GM13977 (cell line): ENCODE measurements at places on chromosomes 1 and 21.

GRCh38 chr1:202805886-202806844 lies 2.1 kb downstream of the KDM5B start:
- peak; percentile 46 for DNase-seq

- DNase-seq = no peak
Observed at GRCh38 chr1:150909585-150910180, 16.5 kb upstream of the SETDB1 start.

DNA sequence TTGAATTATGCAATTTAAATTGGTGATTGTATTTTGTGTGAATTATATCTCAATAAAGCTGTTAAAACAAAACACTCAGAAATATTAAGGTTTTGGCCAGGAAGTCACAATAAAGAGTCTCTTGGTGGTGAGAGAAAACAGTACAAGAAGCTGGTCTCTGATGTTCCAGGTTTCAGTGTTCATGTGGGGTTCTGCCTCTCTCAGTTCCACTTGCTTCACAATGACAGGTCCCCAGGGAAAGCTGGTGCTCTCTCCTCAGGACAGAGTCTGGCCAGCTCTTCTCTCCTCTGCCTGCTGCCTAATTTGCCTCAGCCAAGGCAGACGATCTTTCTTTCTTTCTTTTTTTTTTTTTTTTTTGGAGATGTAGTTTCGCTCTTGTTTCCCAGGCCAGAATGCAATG lies 342.9 kb upstream of the PLXNA2 start:
- peak; percentile 6 for DNase-seq

DNA sequence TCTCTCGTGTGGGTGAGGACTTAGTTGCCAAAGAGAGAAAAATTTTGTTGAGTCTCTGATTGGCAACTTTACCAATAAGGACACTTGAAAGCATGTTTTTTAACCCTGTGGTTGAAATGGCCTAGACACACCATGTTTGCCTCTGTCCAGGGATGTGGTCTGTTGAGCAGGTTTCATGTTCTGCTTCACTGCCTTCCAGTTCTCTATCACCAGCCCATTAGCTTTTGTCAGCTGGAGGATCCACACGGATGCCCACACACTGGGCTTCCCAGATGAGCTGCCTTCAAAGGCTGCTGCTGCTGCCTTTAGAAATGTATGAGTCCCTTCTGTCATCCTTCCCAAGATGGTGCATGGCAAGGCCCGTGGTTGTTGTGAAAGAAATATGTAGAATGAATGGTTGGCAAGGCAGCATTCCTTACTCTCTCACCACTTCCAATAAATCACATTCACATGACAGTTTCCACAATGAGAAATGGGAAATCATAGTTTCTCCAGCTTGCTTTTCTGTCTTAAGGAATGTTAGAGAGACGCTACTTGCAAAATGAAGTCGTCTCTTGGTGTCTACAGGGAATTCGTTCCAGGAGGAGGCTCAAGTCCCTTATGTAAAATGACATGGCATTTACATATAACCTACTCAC lies 108.2 kb upstream of the SLC35F3 start:
- no peak for DNase-seq

GRCh38 chr21:25485914-25486313 lies 121.4 kb downstream of the MRPL39 start:
- DNase-seq = no peak

GRCh38 chr1:7257225-7257624 lies 472.0 kb downstream of the CAMTA1 start:
- DNase-seq = no peak

- DNase-seq = no peak
Observed at GRCh38 chr1:154988058-154988954, 5.1 kb upstream of the LENEP start.

- no peak for DNase-seq
Observed at GRCh38 chr1:22371408-22371807, 80.2 kb upstream of the ZBTB40 start.

DNA sequence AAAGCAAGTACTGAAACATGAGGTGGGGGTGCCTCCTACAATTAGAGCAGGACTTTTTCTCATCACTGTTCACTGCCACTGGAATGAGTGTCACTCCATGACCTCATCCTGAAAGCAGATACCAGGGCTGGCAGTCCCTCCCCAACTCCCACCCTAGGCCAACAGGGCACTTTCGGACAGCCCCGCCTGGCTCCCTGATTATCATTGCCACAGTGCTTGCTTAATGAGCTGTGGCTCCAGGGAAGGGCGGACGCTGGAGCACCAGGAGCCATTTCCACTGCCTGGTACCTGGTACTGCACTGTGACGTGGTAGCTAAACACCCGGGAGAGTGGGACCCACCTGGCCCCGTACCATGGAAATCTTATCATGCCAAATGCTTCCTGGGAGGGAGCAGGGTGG lies 22.3 kb downstream of the SLC9A1 start:
- no peak for DNase-seq

- DNase-seq = no peak
Observed at GRCh38 chr1:54135436-54136120, 17.2 kb downstream of the CDCP2 start.

GRCh38 chr1:162663086-162663485 lies 30.8 kb downstream of the DDR2 start:
- DNase-seq = peak; percentile 20

DNA sequence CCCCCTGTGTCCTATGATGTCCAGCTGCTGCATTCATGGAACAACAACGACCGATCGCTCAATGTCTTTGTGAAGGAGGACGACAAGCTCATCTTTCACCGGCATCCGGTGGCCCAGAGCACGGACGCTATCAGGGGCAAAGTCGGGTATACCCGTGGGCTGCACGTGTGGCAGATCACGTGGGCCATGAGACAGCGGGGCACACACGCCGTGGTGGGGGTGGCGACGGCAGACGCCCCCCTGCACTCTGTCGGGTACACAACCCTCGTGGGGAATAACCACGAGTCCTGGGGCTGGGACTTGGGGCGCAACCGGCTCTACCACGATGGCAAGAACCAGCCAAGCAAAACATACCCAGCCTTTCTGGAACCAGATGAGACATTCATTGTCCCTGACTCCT lies 63.3 kb downstream of the SPSB1 start:
- DNase-seq = no peak

DNA sequence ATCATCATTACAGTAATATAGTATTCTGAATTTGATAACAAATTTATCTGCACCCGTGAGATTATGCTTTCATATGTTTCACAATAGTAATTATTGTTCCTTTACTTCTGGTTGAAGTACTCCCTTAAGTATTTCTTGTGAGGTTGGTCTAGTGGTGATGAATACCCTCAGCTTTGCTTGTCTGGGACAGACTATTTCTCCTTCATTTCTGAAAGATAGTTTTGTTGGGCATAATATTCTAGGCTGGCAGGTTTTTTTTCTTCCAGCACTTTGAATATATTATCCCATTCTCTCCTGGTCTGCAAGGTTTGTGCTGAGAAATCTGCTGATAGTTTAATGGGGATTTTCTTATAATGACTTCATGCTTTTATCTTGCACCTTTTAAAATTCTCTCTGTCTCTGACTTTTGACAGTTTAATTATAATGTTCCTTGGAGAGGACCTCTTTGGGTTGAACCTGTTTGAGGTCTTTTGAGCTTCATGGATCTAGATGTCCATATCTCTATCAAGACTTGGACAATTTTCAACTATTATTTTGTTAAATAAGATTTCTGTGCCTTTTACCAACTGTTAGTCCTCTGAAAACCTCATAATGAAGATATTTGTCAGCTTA lies 371.5 kb upstream of the VAMP3 start:
- no peak for DNase-seq

DNA sequence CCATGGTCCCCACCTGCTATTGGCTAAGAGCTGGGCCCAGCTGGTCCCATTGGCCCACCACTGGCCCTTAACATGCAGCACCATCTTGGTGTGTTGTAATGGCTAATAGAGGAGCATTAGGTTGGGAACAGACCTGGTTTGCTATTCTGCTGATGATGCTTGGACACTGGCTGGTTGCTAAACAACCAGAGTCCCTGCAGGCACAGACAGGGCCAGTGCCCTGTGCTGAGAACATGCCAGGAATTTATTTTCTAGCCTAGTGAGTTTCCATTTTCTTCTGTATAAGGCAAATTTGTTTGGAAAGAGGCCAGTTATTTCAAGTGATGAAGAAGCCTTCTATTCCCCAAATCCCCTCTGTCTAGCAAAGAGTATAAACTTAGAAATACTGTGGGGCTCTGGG lies 42.9 kb upstream of the TDRD10 start:
- no peak for DNase-seq

DNA sequence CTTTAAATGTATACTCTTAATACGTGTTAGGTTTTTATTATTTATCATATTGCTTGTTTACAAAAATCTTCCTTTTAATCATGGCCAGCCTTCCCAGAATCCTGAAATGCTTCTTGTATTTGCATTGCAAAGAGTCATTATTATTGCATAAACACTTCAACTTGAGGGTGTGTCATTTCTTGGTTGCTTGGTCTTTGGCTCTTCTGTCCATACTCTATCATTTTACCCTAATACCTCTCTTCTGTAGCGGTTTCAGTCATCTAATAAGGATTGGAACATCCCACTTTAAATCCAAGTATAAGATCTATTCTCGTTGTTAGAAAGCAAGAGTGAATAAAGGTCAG lies 200.6 kb upstream of the CACYBP start:
- DNase-seq = no peak

DNA sequence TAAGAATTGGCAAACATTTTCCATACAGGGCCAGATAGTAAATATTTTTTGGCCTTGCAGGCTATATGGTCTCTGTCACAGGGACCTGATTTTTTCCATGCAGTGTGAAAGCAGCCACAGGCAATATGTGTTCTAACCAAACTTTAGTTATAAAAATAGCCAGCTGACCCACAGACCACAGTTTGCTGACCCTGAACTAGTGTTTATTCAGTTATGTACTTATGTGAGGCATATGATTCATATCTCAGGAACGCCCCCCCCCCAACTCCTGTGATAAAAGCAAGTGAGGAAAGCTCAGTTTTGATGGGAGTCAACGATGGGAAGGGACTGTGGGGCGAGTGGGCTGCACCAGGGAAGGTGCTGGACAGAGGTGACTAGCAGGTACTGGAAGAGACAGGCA lies 80.1 kb downstream of the HMGB4 start:
- DNase-seq = no peak

DNA sequence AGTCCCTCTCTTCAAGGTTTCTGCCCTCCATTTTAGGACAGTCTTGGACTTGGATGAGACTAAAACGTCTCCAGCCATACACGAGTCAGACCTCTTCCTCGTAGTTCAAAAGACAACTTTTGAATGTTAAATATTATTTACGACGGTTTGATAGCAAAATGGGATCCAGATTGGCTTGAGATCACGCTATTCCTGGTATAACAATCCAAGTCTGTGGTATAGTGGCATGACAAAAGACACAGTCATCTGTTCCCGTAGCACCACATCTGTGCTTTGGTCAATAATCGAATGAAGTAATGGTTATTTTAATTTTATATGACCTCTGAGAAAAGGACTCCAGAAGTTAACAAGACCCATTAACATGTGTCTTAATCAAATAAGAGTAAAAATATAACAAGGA lies 7.0 kb downstream of the PCP4 start:
- no peak for DNase-seq

- no peak for DNase-seq
Observed at GRCh38 chr1:221907166-221907932, 165.5 kb upstream of the DUSP10 start.

DNA sequence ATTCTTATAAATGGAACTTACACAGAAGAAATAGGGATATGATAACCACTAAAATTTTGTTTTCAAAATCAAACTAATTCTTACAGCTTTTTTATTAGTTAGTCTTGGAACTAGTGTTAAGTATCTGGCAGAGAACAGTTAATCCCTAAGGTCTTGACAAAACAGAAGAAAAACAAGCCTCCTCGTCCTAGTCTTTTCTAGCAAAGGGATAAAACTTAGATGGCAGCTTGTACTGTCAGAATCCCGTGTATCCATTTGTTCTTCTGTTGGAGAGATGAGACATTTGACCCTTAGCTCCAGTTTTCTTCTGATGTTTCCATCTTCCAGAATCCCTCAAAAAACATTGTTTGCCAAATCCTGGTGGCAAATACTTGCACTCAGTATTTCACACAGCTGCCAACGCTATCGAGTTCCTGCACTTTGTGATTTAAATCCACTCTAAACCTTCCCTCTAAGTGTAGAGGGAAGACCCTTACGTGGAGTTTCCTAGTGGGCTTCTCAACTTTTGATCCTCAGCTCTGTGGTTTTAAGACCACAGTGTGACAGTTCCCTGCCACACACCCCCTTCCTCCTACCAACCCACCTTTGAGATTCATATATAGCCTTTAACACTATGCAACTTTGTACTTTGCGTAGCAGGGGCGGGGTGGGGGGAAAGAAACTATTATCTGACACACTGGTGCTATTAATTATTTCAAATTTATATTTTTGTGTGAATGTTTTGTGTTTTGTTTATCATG lies 42.3 kb upstream of the LAMC2 start:
- DNase-seq = no peak

DNA sequence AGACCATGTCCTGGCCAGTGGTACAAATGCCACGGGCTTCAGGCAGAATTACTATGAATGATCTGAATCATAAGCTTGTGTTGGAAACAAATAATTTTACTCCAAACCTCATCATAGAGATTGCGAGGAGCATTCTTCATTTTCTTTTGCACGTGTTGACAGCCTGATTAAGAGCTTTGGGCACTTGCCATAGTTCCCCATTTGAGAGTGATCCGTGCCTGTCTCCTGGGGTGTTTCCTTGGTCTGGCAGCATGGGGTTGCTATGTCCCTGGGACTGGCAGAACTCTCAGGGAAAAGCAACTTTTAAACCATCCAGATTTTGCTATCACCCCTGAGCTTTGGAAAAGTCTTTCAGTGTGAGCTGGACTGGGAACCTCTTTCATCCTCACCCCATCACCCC lies 54.3 kb upstream of the KCNJ6 start:
- DNase-seq = no peak

DNA sequence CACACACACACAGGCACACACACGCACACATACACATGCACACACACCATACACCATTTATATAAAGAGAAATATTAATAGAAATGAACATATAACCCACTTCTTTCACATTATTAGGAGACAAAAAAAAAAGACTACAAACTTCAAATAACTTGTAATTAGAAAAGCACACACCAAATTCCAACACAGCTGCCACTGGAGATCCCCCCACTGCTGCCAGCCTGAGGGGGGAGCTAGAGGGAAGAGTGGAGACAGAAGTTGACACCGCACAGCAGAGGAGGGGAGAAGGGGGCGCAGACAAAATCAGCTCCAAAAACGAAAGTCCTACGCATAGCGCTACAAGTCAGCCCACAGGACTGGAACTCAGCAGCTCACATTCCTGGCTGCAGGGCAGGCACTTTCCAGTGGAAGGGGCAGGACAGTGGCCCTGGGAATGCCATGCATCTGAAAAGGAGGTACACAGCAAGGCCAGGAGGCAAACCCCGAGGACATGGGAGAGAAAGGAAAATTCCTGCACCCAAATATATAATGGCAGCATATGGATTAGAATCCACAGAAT lies 36.5 kb downstream of the LGALS8 start:
- no peak for DNase-seq

DNA sequence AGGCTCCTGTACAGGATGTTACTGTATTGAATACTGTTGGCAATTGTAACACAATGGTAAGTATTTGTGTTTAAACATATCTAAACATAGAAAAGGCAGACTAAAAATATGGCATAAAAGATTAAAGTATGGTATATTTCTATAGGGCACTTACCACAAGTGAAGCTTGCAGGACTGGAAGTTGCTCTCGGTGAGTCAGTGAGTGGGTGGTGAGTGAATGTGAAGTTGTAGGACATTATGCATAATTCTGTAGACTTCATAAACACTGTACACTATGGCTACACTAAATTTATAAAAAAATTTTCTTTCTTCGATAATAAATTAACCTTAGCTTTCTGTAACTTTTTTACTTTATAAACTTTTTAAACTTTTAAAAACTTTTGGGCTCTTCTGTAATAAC lies 13.7 kb upstream of the TRIM62 start:
- DNase-seq = no peak

- DNase-seq = no peak
Observed at GRCh38 chr1:197129698-197130097, 16.8 kb downstream of the ASPM start.
